NCI-H1105 (cell line): ENCODE measurements at places on chromosomes 3 and 15.

- no peak for DNase-seq
These were observed 652.3 kb upstream of the KCNMB2 start for GRCh38 chr3:177883957-177884356.

DNA sequence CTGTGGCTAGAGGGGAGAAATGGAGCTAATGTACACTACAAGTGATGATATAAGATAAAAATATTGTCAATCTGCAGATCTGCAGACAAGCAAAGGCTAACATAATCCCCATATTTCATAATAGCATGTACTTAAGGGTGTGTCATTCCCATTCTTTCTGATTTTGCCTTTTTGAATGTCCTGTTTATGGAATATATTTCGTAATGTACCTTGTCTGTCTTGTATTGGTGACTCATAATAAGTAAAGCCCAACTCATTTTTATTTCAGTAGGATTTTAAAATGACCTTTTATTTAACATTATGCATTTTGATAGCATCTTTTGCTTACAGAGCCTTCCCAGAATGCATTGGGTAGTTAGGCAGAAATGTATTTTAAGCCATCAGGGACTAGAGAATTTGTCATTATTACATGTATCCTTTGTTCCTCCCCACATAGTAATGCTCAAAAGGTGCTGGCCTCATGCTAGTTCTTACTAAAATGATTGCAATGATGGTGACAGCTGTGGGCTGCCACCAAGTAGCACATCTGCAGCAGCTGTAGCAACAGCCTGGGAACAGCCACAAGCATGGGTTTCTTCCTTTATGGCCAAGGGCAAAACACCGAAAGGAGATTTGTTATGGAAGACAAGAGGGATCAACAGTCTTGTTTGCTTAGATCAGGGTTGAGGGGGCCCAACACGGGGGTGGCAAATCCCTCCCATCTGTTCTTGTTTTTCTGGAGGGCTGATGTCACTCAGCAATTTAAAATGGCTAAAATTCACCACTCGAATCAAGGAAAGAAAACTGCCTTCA is 188.5 kb downstream of the CADPS start:
- no peak for DNase-seq

- no peak for DNase-seq
These were observed 5.3 kb downstream of the LRRC15 start for GRCh38 chr3:194364314-194364651.

GRCh38 chr3:126167566-126167965 is 12.8 kb downstream of the ALDH1L1 start:
- no peak for DNase-seq

DNA sequence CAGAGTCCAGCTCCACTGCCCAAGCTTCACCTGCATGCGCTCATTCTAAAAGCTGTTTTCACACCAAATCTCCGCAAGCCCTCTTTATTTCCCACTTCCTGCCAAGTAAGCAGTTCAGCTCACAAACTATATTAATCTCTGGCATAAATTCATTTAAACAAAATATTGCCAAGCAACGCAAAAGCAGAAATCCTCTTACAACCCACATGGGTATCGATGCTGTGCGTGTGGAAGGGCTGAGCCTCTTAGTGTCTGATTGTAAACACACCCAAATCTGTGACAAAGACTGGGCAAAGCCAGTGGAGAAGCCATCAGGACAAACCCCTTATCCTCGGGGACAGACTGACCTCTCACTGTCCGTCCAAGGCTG is 124.3 kb upstream of the ATP2B2 start:
- DNase-seq: no peak

DNA sequence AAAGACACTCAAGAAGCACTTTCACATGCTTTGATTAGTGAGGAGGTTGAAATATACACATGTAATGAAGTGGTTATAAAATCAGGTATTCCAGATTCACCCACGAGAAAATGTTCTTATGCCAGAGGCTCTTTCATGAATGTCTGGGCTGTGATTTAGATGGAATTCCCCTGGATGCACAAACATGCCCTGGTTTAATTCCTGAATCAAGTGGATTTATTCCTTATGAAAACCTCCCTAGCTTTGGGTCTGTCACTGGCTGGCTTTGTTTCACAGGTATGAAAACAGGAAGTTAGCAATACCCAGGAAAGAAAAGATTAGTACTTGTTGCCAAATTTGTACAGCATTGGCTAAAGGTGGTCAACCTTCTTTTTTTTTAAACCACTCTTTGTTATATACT is 1123.0 kb downstream of the ROBO1 start:
- DNase-seq: no peak

DNA sequence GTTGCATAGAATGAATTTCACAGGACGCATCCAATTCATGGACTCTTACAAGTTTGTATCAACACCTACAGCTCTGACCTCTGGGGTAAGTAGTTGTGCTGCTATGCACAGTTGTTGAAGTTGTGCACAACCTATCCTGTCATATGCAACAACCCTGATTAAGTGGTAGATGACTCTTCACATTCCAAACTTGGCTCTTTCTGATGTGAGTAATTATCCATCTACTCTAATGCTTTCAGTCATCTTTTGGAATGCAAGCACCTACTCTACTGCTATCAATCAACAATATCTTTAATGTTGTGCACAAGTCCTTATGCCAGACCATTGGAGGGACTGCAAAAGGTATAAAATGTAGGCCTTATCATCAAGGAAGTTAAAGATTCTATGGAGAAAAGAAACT is 921.4 kb downstream of the MCTP2 start:
- no peak for DNase-seq

DNA sequence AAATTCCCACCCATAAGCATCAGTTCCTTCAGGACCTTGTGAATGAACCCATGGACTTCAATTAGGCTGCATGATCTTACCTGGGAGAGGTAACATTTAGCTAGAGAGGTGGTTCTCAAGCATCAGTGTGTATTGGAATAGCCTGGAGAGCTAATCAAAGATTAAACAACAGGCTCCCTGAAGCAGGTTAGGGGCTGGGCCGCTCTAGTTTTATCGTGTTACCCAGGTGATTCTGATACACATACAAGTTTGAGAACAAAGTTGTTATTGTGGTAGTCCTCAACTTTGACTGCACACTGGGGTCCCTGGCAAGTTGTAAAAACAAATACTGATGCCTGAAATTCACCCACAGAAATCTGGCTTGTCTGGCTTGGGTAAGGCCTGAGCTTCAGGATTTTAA is 31.2 kb downstream of the MYH15 start:
- DNase-seq: no peak

GRCh38 chr3:134854254-134854653 is 59.2 kb downstream of the EPHB1 start:
- no peak for DNase-seq

DNA sequence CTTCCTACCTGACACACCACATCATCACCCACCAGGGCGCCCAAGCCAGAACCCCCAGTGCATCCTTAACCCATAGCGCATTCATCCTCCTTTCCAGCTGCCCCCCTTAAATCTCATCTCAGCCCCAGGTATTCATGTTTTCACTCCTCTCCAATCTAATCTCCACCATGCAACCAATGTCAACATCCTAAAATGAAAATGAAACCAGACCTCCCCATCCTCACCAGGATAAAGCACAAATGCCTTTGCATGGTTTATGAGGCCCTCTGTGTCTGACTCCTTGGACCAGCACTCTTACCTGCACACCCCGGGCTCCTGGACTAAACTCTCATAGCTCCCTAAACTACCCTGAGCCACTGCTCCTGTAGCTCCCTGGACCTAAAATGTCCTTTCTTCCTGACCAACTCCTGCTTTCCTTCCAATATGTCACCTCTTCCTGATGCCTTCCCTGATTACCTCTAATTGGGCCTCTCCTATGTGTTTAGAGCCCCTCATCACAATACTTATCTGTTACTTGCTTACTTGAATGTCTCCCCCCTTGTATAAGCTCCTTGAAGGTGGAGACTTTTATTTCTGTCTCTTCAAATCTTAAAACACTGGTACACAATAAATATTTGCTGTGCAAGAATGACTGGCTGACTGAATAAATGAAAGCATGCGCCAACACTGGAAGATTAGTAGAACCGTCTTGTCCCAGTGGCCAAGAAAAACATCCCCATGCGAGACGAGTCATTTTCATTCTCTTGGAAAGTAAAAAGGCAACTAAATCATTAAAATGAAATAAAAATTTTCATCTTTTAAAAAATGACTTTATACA is 142.5 kb downstream of the XXYLT1 start:
- no peak for DNase-seq

- DNase-seq: peak; percentile 93
These were observed 122.6 kb downstream of the AQP9 start for GRCh38 chr15:58260725-58261267.

DNA sequence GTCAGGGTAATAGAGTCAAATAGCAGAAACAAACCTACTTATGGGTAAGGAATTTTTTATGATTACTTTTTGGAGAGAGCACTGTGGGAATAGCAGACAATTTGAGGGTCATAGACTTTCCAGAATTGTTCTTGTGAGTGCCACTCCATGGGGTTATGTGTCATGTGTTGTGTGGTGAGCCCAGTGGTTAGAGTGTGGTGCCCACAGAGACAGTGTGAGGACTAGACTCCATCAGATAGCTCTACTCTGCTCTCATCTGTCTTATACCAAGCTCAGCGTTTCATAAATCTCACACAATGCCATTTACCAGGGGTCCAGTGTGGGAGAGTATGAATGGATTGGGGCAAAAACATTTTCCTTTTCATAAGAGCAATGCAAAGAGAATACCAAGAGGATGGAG is 188.9 kb downstream of the AGBL1 start:
- DNase-seq: no peak

DNA sequence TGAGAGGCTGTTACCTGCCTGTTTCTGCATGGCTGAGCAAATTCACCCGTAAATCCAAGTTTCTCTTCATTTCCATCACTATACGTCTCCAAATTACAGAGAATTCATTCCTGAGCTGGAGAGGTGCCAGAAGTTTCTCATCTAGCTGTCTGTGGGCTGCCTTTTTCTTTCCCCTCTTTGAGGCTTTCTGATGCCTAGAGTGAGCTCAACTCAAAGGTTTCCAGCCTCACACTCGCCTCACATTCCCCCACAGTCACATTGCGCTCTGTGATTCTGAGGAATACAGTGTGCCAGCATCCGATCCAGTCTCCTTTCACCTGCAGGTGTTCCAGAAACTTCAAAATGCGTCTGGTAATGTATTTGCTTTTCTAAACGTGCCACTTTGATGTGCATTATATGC is 267.2 kb downstream of the MFSD1 start:
- DNase-seq: no peak

- DNase-seq: no peak
These were observed 21.0 kb downstream of the CPN2 start for GRCh38 chr3:194330160-194330559.

- no peak for DNase-seq
These were observed 22.2 kb downstream of the EPHB1 start for GRCh38 chr3:134817297-134817696.

- no peak for DNase-seq
These were observed 78.3 kb upstream of the RGMA start for GRCh38 chr15:93167291-93167690.

GRCh38 chr3:112470788-112471187 is 28.5 kb downstream of the BTLA start:
- no peak for DNase-seq

- DNase-seq: no peak
These were observed 69.1 kb downstream of the FGF7 start for GRCh38 chr15:49492151-49492550.

GRCh38 chr15:85947936-85948335 is 131.7 kb upstream of the AGBL1 start:
- DNase-seq: no peak

- DNase-seq: no peak
These were observed 193.6 kb downstream of the TP63 start for GRCh38 chr3:189824629-189825312.

DNA sequence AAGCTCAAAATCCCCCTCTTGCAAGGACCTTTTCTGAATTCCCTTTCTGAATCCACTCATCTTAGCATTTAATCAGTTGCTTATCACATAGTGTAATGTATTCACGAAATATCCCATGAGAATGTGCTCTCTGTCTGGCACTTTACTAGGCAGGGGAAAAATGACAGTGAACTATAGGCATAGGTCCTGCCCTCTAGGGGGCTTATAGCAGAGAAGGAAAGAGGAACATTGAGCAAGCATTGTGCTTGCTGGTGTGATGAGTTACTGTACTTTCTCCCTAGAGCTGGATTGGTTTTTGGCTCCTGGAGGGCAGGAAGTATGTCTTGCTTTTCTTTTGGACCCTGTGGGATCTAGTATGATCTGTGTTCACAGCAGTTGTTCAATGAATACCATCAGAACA is 26.5 kb downstream of the DUOX2 start:
- DNase-seq: no peak

- no peak for DNase-seq
These were observed 42.4 kb downstream of the MAP2K1 start for GRCh38 chr15:66429117-66429516.

DNA sequence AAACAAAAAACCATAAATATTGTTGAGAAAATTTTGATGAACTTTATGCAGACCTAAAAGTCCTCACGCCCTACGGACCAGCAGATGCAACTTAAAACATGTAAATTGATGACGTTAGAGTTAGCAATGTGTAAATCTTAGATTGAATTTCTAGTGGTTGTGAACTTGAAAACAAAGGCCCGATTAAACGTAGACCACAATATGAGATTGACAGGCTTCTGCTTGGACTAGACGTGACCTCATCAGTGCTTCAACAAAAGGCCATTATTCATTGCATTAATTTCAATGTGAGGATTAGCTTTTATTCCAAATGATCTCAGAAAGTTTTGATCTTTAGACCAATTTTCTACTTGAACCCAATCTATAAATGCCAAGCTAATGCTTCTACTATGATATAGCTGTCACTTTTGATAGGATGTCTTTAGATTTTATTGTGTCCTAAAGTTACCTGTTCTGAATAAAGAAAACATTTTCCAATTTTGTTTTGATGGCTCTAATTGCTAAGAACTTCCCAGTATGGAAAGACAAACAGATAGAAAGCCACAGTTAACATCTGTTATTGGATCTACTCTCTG is 55.4 kb upstream of the SPPL2A start:
- DNase-seq: no peak

DNA sequence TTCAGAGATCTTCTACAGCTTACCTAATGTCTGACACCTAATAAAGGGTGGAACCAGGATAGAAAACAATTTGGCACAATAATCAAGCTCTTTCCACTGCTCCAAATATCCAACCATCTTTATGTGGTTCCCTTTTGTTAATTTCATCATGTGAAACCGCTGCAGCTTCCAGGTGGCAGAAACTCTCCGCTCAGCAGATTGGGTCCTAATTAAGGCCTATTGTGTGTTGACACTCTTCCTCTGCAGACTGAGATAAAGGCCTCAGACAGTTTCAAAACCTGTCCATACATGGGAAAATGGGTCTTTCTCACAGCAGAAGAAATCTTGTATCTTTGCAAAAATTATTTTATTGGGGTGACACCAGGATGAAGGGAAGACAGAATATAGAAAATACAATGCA is 1002.4 kb upstream of the SEMA6D start:
- DNase-seq: peak; percentile 47

GRCh38 chr3:52350416-52350815 is 34.3 kb downstream of the DNAH1 start:
- DNase-seq: no peak
